ENCODE measurements at places on chromosomes 11 and 22.

- DNase-seq = peak; percentile 4
Measured at GRCh38 chr11:110621826-110622225, 90.4 kb downstream of the ARHGAP20 start.

- peak; percentile 10 for DNase-seq
Measured at GRCh38 chr11:44964526-44965209, 14.0 kb upstream of the TP53I11 start.

- no peak for DNase-seq
Measured at GRCh38 chr11:126090452-126090851, 27.8 kb upstream of the CDON start.

- DNase-seq = no peak
Measured at GRCh38 chr22:46770151-46770641, 7.7 kb downstream of the TBC1D22A start.

DNA sequence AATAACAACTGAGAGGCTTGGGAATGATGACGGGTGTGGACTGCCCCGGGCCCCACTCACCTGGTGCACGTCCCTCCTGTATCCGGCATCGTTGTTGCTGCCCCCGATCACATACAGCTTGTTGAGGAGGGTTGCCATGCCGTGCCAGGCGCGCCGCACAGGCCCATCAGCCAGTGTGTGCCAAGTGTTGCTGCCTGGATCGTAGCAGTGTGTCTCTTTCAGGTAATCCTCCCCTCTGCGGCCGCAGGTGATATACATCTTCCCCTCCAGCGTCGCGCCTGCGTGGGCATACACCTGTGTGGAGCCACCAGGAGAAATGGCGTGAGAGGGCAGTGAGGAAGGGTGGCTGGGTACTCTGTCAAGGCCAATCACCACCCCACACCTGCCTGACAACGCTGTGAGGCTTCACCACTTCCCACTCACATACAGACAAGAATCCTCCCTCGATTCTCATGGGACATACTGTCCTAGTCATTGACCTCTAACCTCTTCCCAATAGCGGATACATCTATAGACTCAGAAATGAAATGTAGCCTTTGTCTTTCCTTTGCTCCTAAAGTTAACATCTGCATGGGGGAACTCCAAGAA lies 8.9 kb upstream of the SCARF2 start:
- no peak for DNase-seq

DNA sequence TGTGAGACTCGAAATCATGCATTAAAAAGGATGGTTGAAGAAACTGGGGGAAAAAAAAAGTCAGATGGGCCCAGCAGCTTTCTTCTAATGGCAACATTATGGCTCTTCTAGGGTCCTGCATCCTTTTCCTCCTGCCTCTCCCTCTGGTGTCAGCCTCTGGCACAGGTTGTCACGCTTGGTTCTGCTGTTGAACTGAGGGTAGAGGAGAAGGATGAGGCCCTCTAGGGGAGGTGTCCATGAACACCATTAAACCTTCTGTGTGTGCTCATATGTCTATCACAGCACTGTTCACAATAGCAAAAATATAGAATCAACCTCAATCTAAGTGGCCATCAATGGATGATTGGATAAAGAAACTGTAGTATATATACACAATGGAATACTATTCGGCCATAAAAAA lies 36.0 kb downstream of the BUD13 start:
- no peak for DNase-seq

DNA sequence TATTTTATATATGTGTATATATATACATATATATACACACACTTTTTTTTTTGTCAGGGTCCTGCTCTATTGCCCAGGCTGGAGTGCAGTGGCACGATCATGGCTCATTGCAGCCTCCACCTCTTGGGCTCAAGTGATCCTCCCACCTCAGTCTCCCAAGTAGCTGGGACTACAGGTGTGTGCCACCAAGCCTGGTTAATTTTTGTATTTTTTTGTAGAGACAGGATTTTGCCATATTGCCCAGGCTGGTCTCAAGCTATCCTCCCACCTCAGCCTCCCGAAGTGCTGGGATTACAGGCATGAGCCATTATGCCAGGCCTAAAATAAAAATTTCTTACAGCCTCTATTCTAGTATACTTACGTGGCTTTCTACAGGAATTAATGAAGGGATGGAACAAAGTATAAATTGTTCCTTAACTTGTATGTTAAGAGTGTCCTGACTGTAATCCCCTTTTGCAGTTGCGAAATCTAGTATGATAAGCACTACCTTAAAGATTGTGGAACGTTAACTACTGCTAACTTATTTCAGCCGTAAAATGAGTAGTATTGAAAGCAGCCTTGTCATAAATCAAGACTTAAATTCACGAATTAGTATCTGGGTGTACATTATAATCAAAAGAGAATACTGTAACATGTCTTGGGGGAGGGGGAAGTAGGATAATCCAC lies 2.1 kb downstream of the TRAF6 start:
- peak; percentile 18 for DNase-seq

- peak; percentile 34 for DNase-seq
Measured at GRCh38 chr11:44466531-44467205, 98.8 kb upstream of the CD82 start.

DNA sequence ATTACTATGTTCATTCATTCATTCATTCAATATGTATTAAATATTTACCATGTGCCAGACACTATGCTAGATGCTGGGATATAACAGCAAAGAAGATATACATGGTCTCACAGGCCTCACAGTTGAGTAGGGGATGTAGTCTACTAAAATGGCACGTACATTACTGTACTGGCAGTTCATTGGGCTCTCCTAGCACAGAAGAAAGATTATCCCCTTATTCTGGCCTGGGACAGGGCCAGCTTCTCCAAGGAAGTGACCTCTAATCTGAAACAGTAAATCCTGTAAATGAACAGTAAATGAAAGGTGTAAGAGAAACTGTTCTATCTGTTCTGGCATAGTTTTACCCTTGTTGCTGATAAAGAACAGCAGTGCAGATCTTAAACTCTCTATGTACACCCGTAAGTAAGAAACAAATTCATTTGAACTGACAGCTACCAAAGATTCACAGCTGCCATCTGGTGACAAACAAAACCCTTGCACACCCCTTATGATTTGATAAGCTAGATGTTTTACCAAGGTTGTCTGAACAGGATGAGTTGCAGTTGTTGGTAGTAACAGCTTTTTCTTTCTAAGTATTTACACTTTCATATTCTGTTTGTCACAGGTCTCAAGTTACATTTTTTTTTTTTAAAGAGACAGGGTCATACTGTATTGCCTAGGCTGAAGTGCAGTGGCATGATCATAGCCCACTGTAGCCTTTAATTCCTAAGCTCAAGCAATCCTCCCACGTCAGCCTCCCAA lies 263.1 kb downstream of the TMEM135 start:
- no peak for DNase-seq

GRCh38 chr11:86380295-86381059 lies 5.8 kb downstream of the CCDC81 start:
- DNase-seq = no peak

GRCh38 chr11:87926250-87926970 lies 248.8 kb downstream of the RAB38 start:
- peak; percentile 30 for DNase-seq

DNA sequence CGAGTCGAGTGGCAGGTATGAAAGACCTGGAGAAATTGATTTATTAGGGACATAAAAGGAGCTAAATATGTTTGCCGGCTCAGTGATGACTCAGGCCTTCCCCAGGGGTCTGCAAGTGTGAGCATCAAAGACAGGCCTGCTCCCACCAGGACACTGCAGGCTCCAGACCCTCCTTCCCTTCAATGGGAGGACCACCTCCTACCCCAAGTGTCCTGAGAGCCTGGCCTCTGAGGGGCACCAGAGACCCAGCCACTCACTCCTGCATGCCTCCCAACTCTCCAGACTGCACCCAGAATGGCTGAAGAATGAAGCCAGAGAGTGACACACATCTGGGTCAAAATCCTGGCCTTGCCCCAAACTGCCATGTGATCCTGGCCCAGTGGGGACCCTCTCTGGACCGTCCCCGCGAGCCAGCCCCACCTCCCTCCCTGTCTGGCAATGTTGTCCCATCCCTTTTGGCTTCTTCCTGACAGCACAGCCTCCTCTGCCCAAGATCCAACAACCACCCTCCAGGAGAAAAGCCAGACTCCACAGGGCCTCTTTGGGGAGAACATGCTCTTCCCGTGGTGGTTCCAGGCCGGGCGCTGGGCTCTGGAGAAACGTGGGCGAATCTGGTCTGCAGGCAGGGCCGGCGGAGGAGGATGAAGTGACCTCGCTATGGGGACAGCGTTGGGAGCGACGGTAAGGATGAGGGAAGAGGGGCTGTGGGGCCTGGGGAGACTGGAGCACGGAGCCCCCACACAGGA lies 36.2 kb downstream of the CYTH4 start:
- DNase-seq = no peak

DNA sequence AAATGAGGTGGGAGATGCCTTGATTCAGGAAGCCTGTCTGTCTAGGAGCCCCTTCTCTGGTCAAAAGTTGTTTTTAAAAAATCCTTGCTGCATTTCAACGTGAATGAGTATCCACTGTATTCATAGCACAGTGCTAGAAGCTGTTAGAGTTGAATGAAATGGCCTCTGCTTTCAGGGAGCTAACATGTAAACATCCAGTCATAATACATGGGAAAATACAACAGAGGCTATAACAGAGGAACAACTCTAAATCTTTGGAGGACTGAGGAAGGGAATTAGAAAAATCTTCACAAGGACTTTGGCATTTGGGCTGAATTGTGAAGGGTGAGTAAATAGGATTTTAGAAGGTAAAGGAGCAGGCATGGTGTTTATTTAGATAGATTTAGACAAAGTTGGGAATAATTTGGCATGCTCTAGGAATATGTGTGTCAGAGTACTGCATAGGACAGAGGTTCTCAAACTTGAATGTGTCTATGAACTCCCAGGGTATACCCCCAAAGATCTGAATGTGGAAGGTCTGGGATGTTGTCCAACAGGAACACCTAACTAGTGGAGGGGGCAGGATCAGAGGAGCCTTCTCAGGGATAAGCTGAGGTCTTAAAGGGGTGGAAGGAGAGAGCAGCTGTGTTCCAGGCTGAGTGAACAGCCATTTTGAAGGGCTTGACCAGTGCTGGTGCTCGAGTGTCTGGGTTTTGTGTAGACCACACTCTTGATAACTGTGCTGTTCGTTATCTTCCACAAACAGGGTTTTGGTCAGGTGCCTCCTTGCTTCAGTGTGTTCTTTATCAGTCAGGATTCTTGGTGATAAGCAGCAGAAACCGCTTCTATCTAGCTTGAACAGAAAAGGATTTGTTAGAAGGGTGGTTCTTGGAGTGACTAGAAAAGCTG lies 12.7 kb downstream of the SREBF2 start:
- DNase-seq = no peak

GRCh38 chr11:61072316-61073109 lies 29.8 kb upstream of the CD5 start:
- DNase-seq = no peak

DNA sequence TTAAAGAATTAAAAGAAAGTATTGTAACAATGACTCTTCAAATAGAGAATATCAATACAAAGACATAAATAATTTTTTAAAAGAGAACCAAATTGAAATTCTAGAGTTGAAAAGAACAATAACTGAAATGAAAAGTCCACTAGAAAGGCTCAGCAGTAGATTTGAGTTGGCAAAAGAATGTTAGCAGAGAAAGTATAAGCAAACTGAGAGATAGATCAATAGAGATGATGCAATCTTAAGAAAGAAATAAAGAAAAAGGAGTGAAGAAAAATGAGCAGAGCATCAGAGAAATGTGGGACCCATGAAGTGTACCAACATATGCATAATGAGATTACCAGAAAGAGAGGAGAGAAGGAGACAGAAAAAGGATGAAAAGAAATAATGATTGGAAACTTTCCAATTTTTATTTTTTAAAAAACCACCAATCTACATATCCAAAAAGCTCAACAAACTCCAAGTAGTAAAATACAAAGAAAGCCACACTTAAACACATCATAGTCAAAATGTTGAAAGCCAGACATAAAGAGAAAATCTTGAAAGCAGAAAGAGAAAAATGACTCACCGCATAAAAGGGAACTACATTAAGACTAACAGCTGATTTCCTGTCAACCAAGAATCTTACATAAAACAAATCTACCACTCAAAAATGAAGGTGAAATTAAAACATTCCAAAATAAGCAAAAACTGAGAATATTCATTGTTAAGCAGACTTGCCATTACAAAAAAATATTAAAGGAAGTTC lies 20.9 kb downstream of the NCF4 start:
- DNase-seq = no peak

- DNase-seq = no peak
Measured at GRCh38 chr11:67466962-67467771, 1.9 kb downstream of the TMEM134 start.

DNA sequence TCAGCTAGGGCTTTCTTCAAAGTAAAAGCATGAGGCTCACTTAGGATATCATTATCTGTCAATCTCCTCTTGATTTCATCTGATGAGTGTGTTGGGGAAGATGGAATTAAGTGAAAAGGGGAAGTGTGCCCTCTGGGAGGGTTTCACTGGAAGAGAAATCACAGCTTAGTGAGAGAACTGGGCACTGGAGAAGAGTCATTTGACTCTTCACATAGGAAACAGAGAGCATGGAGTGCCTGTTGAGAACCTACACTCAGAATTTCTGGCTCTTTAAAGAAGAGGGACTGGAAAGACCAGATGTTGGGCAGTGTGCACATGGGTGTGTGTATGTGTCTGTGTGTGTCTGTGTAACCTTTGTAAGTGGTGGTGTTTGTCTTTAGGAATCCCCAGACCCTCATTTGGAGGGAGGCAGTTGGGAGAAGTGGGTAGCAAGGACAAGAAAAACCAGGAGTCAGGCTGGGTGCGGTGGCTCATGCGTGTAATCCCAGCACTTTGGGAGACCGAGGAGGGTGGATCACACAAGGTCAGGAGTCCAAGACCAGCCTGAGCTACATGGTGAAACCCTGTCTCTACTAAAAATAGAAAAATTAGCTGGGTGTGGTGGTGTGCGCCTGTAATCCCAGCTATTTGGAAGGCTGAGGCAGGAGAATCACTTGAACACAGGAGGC lies 10.0 kb downstream of the STX3 start:
- no peak for DNase-seq

DNA sequence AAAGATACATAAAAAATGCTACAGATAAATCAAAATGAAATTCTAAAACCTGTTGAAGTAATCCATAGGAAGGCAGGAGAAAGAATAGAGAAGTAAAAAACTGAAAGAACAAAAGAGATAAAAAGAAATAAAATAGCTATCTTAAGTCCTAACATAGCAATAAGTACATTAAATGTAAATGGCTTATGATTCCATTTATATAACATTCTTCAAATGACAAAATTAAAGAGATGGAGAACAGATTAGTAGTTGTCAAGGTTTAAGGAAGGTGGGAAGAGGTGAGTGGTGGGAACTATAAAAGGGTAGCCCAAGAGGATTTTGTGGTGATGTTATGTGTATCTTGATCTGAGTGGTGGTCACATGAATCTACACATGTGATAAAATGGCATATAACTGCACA lies 254.8 kb downstream of the FAM76B start:
- DNase-seq = no peak

- no peak for DNase-seq
Measured at GRCh38 chr11:78176605-78177141, 11.8 kb downstream of the KCTD21 start.

GRCh38 chr11:119461229-119461963 lies 38.4 kb upstream of the THY1 start:
- DNase-seq = no peak

- DNase-seq = no peak
Measured at GRCh38 chr11:66075273-66075672, 5.2 kb downstream of the PACS1 start.

Data from adipocyte (in vitro differentiated cells).